A549 treated with CpdA at 1 μM for 4 hours (cell line): ENCODE measurements at places on chromosomes 16 and 17. TPM values are rescaled to one million over a fixed set of nuclear protein-coding genes. Genes with fewer than 3 reads are reported as not detected.

The KRTAP4-3 gene
- total RNA-seq, result not detected in 5 replicates

The ABI3 gene
- total RNA-seq, result 0.02 TPM in 1 of 5 replicates, not detected in the others

The CLEC3A gene
- not detected in 5 replicates for total RNA-seq

The ULK2 gene
- 10.2 to 16.2 TPM (median 13.4 TPM) in 5 replicates for total RNA-seq

The CRHR1 gene
- 0.11 to 0.27 TPM (median 0.12 TPM) in 4 of 5 replicates, not detected in the other for total RNA-seq

The RANGRF gene
- 38.7 to 51.3 TPM (median 47.7 TPM) in 5 replicates for total RNA-seq

The NPIPA3 gene
- total RNA-seq, result 0.73 to 1.9 TPM (median 1.7 TPM) in 5 replicates

The SEPTIN12 gene
- not detected in 5 replicates for total RNA-seq

The HEXIM2 gene
- 13.6 to 18.7 TPM (median 18.0 TPM) in 5 replicates for total RNA-seq

The FBXO39 gene
- total RNA-seq, result not detected in 5 replicates

The CDRT15L2 gene
- not detected in 5 replicates for total RNA-seq

The TLCD3B gene
- total RNA-seq, result 0.23 to 0.58 TPM (median 0.30 TPM) in 5 replicates

The FSCN2 gene
- 0.61 to 2.0 TPM (median 0.89 TPM) in 5 replicates for total RNA-seq

The CCL13 gene
- not detected in 5 replicates for total RNA-seq

The UBB gene
- 2,242 to 2,735 TPM (median 2,442 TPM) in 5 replicates for total RNA-seq

The MSLN gene
- 1.4 to 3.1 TPM (median 2.8 TPM) in 5 replicates for total RNA-seq
